Ecto neural progenitor cell (in vitro differentiated cells): ENCODE measurements at places on chromosomes 7 and 10.

DNA sequence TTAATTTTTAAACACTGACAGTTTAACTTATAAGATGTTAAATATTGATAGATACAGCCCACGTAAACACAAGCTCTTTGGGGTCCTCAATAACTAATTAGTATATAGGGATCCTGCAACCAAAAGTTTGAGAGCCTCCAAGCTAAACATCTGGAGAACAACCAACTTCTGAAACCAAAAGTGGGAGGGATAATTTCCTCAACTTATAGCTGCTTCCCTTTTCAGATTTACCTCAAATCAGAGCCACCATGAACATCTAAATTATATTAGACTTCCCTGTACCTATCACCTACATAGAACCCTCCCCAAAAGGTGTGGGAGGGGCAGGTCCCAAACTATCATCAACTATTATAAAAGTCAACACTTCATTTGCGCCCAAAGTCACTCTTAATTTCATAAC lies 8.6 kb downstream of the PSAP start:
- no peak for DNase-seq

GRCh38 chr7:150715293-150715692 lies 1.1 kb upstream of the GIMAP1 start:
- no peak for DNase-seq

DNA sequence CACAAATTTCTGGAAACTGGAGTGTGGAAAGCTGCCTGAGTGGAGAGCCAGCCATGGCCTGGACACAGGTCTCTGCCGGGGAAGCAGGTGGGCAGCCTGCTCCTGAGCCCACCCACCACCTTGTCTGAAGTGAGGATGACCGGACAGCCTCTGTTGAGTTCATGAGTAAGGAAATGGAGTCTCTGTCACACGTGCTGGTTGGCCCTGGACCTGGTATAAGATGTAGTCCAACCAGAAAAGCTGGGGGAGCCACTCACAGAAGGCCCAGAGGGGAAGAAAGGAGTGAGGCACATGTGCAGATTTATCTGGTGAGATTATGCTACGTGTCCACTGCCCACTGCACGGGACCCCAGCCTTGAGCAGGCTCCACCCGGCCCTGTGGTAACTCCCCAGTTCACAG lies 383.5 kb downstream of the GRID1 start:
- DNase-seq: no peak

DNA sequence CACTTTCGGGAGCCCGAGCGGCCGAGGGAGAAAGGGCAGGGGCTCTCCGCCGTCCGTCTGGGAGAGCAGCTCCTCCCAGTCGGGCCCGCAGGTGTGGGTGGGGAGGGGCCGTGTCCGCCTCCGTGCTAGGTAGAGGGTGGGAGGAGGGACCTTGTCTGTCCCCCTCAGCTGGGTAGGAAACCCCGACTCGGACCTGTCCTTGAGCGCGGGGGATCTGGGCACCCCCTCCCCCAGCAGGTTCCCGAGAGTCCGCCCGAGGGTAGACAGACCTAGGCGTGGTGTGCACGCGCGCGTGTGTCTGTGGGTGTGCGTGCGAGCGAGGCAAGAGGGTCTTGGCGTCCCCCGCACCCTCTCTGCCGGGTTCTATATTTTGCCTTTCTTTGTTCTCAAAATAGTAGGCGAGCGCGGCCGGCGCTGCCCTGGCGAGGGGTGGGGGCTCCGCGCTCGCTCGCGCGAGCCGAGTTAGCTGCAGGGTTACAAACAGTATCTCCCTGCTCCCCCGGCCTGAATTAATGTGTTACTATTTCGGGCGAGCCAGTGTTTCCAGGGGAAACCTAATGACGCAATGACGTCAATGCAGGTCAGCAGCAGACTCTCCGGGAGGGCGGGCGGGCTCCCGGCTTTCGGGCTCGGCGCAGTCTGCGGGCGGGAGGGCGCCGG lies 73.9 kb upstream of the LEP start:
- peak; percentile 56 for DNase-seq

GRCh38 chr10:22615819-22616499 lies 98.4 kb downstream of the PIP4K2A start:
- no peak for DNase-seq

GRCh38 chr7:77455321-77455720 lies 39.2 kb upstream of the GSAP start:
- no peak for DNase-seq

- DNase-seq: no peak
These were observed 3.1 kb downstream of the SOSTDC1 start for GRCh38 chr7:16462431-16462889.

DNA sequence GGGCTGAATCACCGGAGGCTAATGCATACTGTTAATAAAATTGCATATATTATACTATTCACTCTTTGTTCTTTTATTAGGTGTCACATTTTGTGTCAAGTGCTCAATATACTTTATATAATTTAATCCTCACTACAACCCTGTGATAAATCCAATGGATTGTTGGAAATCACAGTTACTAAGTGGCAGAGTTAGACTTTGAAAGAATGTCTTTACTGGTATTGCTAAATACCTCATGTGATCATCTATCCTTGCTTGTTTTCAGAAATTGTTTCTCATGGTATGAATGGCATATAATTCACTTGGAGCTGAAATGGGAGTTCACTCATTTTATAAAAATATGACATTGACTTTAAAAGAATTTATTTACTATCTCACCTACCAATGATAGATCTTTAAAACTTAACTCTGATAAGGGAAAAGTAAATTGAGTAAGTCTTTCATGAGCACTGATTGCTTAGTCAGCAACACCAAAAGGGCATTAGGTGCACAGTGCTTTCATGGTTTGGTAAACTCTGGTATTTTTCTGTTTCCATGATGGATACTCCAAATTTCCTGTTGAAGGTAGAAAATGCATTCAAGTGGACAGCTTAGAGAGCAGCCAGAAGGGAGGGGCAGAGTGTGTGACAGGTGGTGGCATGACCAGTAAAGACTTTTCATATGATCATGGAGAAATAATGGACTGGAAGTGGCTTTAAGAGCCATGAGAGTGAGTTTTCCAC lies 22.6 kb downstream of the ENKUR start:
- no peak for DNase-seq

DNA sequence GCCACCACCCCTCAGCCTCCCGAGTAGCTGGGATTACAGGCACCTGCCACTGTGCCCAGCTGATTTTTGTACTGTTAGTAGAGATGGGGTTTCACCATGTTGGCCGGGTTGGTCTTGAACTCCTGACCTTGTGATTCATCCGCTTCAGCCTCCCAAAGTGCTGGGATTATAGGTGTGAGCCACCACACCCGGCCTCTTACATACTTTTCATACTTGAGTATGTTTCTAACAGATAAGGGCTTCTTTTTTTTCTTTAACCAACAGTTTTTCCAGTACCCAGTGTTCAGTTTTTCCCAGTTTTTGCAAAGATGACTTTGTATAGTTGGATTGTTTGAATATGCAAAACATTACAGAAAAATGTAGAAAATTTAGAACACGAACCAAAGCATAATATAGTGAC lies 7.7 kb downstream of the EIF4H start:
- no peak for DNase-seq

DNA sequence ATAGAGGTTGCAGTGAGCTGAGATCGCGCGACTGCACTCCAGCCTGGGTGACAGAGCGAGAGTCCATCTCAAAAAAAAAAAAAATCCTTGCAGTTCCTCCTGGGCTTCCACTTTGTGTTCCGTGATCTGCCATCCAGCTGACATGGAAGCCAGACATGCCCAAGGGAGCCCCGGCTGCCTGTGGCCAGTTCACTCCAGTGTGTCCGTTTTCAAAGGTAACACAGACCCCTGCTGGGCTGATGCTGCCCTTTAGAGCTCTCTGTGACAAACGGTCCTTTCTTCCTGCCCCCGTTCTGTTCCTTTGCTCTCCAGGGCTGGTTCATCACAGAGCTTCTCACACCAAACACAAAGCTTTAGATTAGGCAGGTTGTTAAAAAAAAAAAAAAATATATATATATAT lies 130.8 kb downstream of the CUL2 start:
- no peak for DNase-seq

DNA sequence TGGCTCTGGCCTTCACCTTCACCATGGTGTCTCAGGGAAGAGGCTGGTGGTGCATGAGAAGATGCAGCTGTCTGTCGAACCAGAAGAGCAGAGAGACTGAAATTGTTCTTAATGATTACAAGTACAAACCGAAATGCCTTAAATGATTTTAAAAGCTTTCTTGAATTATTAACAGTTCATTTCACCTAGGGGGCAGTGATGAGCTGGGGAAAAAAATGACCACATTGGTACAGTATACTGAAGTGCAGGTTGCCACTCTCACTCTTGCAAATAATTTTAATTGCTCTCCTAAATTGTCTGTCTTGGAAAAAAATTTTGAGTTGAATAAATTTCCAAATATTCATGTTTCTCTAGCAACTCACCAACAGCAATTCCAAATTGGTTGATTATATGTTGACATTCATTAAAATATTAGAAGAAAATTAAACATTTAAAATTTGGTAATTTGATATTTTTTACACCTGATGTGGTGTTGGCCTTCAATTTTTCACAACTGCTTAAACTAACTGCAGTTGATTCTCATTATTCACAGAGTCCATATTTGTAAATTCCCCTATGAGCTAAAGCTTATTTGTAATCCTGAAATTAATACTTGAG lies 692.6 kb downstream of the ZWINT start:
- DNase-seq: no peak

GRCh38 chr7:94540428-94540827 lies 30.8 kb downstream of the CASD1 start:
- no peak for DNase-seq

- no peak for DNase-seq
These were observed 2.5 kb downstream of the DGKB start for GRCh38 chr7:14900051-14900450.

DNA sequence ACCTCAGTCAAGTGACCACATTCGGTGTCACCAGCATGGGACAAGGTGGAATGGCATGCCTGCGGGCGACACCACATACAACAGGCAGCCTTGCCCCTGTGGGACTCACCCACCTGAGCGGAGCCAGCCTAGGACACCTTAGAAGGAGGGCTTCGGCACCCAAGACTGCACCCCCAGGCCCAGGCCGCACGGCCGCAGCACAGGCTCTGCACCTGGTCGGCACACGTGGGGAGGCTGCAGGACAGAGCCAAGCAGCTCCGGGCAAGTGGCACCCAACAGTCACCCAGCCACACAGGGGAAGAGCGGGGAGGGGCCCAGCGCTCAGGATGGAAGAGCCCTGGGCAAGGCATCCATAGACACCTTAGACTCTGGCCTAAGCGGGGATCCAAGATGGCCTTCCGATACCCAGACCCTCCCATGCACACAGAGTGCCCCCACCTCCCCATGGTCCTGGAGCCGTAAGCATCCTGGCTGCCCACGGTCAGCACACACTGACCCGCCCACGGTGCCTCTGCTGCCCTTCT lies 16.1 kb upstream of the GPER1 start:
- DNase-seq: no peak

DNA sequence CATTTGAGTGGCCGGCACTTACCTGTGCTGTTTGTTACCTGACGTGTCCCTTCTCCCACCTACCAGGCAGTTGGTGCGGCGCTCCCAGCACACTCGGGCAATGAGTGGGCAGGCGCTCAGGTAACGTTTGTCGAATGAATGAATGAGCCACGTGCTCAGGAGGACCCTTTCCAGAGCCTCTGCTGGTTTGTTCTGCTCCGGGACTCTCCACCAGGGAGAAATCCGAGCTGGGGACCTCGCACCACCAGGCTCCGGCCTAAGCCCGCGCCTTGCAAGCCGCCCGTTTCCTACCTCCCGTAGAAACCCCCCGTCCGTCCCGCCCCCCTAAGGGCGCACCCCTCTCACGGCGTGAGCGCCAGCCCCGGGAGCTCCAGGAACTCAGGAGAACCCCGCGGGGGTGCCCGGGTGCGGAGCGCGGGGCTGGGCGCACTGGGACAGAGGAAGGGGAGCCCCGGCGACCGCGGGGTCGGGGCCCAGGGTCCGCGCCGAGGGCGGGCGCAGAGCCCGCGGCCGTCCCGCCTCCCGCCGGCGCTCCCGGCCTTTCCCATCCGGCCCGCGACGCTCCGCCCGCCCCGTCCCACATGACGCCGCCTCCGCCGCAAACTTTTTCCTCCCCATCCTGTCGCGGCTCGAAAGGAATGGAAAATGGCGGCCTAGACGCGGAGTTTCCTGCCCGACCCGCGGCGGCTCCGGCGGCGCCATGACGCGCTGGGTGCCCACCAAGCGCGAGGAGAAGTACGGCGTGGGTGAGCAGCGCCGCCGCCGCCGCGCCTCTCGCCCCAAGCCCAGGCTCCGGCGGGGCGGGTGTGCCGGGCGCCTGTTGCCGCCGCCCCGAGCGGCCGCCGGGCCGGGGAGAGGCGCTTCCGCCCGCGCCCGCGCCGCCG lies at the start of gene DOCK1:
DOCK1 (plus strand) TSS at position 611 of the 884 bp plus-strand sequence; CDS start at position 701, 90 bp downstream.
- DNase-seq: peak; percentile 80

GRCh38 chr7:128194533-128195282 lies 46.4 kb upstream of the LEP start:
- no peak for DNase-seq

GRCh38 chr10:131129544-131129943 lies 182.0 kb downstream of the TCERG1L start:
- no peak for DNase-seq

GRCh38 chr7:139431459-139431858 lies 52.0 kb downstream of the KLRG2 start:
- DNase-seq: no peak

DNA sequence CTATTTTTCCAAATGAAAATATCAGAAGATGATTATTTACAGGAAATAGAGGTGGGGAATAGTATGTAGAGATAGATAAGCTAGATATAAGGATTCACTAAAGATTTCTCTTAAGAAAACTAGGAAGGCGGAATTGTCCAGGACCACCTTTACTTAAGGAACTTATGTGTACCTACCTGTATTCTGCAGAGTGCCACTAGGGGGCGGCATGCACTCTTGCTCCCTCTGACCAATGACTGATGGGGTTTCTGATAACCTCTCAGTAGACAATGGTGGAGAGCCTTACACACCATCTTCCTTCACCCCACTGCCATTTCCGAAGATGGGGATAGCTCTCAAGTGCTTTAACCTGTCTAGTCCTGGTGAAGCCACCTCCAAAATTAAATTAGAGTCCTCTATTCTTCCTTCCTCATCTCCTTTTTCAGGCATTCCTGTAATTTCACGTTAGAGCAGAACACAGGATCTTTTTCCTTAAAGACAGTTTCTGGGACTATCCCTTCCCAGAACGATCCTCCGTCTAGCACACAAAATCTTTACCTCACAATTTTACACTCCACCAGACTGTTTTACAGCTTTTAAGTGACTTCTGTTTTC lies 453.1 kb downstream of the SORCS1 start:
- no peak for DNase-seq

- DNase-seq: no peak
These were observed 187.0 kb upstream of the SLC26A5 start for GRCh38 chr7:103632972-103633371.
